ENCODE measurements at places on chromosomes 3 and 15.

DNA sequence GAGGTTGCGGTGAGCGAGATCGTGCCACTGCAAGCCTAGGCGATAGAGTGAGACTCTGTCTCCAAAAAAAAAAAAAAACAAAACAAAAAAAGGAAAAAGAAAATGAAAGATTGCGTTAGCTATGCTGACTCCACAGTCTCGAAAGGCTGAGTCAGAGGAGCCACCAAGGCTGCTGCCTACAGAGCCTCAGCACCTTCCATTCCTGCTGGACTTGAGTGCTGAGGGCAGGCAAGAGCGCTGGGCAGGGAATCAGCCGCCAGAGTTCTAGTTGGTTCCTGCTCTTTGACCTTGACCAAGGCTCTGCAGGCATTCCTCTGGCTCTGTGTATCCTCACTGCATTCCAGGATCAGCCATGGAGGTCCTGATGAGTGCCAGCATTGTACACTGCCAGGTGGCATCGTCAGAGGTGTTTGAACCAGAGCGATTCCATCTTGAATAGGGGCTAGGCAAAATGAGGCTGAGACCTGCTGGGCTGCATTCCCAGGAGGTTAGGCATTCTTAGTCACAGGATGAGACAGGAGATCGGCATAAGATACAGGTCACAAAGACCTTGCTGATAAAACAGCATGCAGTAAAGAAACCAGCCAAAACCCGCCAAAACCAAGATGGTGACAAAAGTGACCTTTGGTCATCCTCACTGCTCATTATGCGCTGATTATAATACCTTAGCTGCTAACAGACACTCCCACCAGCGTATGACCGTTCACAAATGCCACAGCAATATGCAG is 5.9 kb downstream of the MESP2 start:
- no peak for DNase-seq

DNA sequence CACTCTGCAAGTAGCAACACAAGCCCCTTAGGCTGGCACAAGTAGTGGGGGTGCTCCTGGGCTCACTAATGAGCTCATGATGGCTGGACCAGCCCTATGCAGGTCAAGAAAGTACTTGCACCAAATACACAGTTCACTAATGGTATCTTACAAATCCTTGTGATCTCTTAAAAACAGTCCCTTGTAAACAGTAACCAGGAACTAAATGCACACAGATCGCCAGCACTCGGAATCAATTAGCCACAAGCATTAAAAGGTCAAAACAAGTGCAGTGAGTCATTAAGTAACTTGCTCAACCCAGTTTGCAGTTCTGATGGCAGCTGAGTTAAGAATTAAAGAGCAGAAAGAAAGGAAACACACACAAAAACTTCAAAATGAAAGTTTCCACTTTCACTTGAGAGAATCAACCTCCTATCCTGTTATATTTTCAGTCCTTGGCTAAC is 43.2 kb downstream of the ARHGEF3 start:
- DNase-seq, result no peak

- DNase-seq, result peak; percentile 4
These were observed 87.8 kb downstream of the NCEH1 start for GRCh38 chr3:172622916-172623700.

DNA sequence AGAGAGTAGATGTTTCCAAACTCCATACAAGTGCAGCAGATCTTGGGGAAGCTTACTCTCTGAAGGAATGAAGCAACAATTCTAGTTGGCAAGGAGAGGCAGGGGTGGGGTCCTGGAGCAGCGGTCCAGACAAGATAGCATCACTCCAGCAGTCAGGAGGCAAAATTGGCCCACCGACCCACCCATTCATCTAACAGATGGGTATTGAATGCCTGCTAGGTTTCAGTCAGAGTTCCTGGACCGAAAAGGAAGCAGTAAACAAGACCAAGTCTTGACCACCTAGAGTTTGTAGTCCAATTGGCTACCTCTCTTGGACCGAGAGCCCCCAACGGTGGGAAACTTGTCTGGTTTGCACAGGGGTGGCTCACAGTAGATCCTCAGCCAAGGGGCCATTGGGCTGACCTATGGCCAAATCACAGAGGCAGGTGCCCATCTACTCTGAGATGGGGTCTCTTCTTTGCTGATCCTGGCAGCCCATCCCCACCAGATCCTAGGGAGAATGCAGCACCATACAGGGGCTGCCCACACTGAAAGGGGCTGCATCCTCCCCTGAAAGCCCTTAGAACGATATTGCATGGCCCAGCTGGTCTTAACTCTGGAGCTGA is 74.3 kb downstream of the CORO2B start:
- DNase-seq, result no peak

DNA sequence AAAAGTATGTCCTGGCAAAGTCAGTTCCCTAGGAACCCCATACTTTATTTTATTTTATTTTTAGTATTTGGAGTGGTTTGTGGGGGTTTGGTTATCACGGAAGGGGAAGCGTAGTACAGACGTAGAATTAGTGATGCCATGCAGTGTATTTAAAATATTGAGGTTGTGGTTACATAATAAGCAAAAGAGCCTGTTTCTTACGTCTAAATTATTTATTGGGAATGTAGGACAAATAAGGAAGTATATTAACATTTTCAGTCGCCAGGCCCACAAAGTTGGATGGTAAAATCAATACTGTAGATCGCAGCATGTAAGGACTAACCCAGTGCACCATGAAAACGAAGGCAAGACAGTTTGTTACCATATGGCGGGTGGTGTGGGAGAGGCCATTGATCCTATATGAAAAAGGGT is 558 bp downstream of the DTWD1 start:
- DNase-seq, result no peak

DNA sequence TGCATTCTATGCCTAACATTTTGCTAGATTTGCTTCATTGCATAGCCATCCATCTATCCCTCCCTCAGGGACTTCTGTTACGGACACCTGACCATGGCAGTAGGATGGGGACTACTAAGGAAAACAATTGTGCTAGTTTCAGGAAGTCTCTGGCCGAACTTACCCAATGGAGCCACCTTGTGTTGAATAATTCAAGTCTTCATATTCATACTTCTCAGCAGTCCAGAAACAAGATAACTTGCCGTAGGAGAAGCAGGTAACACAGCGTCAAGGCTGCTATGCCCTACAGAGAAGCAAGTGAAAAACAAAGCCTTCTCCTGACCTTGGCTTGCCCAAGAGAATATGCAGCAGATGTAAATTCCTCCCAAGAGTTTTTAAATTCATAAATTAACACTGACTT is 685.3 kb downstream of the GRM7 start:
- DNase-seq, result no peak

GRCh38 chr3:59446775-59447465 is 397.1 kb upstream of the CFAP20DC start:
- DNase-seq, result no peak

DNA sequence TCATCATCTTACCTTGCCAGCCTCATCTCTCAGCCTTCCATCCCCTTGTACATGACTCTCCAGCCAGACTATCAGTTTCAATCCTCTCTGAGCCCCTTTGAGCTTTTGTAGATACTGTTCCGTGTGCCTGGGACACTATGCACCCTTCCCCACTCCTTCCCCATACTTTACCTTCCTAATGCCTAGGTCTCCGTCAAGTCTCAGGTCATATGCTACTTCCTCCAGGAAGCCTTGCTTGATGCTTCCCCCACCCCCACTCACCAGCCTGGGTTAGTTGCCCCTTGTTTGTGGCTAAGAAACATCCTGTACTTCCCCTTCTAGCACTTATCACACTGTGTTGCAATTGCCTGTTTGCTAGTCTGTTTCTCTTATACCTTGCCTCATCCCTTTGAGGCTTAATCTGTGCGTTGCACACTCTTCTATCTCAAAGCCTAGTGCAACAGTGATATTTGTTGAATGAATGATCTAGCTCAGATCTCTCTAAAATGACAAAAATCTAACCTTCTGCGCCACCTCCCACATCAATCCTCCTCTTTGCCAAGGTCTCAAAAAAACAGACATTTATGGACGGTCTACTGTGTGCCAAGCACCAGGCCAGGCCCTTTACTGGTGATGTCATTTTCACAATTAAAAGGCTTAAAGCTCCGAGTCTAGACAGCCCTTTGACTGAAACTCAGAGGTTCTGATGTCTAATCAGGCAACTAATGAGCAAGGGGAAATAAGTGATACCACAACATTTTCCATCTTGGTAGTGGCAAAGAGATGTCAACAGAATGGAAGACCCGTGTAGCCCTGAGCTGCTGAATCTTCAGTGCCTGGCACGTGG is 6.5 kb upstream of the USP3 start:
- DNase-seq, result no peak

DNA sequence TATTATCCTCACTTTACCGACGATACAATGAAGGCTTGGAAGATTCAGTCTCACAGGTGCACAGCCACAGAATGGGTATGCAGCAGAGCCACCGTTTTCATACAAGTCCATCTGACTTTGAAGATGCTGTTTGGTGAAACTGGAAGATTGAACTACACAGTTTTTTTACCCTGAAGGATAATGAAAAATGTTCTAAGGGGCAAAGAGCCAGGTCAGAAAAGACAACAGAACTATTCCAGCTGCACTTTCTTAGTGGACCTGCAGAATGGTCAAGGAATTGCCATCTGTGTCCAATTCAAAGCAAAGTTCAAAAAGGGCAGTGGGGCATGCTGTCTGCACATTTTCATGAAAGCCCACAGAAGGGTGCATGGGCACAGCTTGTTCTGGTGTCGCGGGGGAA is 127.6 kb upstream of the PDZRN3 start:
- no peak for DNase-seq

DNA sequence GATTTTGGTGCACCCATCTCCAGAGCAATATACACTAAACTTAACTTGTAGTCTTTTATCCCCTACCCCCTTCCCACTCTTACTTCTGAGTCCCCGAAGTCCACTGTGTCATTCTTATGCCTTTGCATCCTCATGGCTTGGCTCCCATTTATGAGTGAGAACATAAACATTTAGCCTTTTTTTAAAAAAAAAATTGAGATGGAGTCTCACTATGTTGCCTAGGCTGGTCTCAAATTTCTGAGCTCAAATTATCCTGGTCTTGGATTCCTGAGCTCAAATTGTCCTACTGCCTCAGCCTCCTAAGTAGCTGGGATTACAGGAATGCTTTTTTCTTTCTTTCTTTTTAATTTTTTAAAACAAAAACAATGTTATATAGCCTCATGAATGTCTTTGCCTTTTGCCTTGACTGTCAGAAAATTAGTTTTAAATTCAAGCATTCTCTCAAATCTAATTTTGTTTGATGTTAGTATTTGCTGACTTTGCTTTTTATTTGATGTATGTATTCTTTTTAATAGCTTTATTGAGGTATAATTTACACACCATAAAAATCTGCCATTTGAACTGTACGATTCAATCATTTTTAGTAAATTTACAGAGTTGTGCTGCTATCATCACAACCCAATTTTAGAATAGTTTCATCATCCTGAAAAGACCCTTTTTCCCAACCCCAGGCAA is 46.9 kb downstream of the NFKBIZ start:
- no peak for DNase-seq

- no peak for DNase-seq
These were observed 103.0 kb upstream of the TBL1XR1 start for GRCh38 chr3:177300039-177300833.

DNA sequence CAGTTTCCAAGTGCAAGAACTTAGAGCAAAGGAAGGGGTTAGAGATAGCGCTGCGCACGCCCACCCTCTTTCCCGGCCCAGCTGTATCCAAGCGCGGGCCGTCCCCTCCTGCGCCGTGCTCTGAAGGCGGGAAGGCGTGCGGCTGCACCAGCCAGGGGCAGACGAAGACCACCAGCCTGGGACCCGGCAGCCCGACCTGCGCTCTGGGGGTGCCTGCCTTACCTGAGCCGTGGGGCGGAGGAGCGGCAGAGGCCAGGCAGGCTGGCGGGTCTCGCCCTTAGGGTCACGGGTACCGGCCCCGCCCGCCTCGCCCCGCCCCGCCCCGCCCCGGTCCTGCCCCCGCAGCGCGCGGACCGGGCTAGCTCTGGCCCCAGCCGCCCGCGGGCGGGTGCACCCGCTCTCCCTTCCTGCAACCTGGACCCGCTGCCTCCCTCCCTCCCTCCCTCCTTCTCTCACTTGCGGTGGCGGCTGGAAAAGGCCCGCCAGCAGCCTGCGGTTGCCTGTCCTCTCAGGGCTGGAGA is at the start of gene WDR72:
TSS of gene WDR72 (minus strand) at position 253 of the 521 bp plus-strand sequence. CDS start 26,514 bp downstream, outside the sequence.
- DNase-seq, result no peak

DNA sequence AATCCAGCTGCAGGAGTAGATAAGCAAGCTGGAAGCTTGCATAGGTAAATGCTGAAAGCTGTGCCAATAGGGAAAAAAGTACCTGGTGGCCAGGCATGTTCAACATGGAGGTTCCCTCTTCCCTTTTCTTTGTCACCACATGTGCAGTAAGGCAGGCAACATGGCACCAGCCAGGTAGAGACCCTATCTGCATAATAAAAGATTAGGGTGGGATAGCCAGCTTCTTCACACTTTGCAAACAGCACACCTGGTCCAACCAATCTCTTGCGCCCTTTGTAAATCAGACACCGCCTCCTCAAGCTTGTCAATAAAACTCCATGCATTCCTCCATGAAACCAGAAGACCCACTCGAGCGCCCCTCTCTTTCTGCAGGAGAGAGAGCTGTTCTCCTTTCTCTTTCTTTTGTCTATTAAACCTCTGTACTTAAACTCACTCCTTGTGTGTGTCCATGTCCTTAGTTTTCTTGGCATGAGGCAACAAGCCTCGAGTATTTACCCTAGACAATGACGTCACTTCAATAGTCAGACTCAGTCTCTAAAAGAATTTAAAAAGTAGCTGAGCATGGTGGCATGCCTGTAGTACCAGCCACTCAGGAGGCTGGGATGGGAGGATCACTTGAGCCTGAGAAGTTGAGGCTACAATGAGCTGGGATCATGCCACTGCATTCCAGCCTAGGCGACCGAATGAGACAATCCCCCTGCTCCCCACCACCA is 256.3 kb downstream of the SCAPER start:
- DNase-seq, result no peak

GRCh38 chr15:58931987-58932588 is 1.4 kb downstream of the SLTM start:
- DNase-seq, result no peak
